ENCODE measurements at places on chromosomes 1 and 21.

- no peaks in the 10 kb centered on the region for H3K4me1 ChIP-seq
- no peak for DNase-seq
- H3K36me3 ChIP-seq = no peaks in the 10 kb centered on the region
- no peak overlapping the region for H3K27ac ChIP-seq
- H3K4me3 ChIP-seq = no peak overlapping the region
- H3K27me3 ChIP-seq = no peaks in the 10 kb centered on the region
These were observed 87.7 kb downstream of the C4BPA start for GRCh38 chr1:207191776-207192175.

- H3K27me3 ChIP-seq = no peaks in the 10 kb centered on the region
- H3K4me1 ChIP-seq = peaks cover 23% of the 10 kb centered on the region
- H3K36me3 ChIP-seq = no peaks in the 10 kb centered on the region
- no peak overlapping the region for H3K4me3 ChIP-seq
- DNase-seq = no peak
These were observed 5.5 kb downstream of the INAVA start for GRCh38 chr1:200899954-200900867.

DNA sequence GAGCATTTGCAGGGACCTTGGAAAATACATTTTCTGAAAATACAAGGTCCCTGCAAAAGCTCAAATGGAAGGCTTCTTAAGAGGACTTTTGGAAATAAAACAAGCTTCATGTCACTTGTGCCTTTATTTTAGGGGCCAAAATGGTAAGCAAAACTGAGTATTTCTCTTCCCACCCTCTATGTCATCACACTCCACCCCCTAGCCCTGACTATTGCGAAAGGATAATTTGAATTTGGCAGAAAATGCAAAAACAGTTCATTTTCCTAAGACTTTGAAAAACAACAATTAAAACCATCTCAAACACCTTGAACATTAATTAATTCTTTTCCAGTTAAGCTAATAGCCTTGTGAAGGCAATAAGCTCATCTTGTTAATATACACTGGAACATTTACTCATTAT is 201.7 kb downstream of the TM2D1 start:
- no peak for DNase-seq
- no peaks in the 10 kb centered on the region for H3K27me3 ChIP-seq
- H3K4me3 ChIP-seq = no peak overlapping the region
- H3K4me1 ChIP-seq = peaks cover 5% of the 10 kb centered on the region
- no peaks in the 10 kb centered on the region for H3K36me3 ChIP-seq

DNA sequence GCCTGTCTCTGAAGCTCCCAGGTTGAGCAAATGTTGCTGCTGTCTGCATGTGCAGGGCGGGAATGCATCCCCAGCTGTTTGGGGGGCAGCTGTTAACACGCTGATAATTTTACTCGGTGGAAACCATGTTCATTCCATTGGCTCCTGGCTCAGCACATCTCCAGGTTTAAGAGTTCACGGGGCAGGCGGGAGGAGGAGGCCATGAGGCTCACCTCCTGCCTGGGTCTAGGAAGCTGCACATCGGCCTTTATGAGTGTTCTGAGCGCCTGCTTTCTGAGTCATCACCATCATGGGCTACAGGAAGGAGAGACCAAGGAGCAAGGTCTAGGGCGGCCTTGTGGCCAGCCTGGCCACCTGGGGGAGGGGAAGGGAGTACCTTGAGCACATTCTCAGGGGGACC is 29.7 kb downstream of the AJAP1 start:
- H3K27me3 ChIP-seq = no peaks in the 10 kb centered on the region
- H3K36me3 ChIP-seq = no peaks in the 10 kb centered on the region
- no peak for DNase-seq
- H3K4me1 ChIP-seq = no peaks in the 10 kb centered on the region
- H3K4me3 ChIP-seq = no peak overlapping the region

DNA sequence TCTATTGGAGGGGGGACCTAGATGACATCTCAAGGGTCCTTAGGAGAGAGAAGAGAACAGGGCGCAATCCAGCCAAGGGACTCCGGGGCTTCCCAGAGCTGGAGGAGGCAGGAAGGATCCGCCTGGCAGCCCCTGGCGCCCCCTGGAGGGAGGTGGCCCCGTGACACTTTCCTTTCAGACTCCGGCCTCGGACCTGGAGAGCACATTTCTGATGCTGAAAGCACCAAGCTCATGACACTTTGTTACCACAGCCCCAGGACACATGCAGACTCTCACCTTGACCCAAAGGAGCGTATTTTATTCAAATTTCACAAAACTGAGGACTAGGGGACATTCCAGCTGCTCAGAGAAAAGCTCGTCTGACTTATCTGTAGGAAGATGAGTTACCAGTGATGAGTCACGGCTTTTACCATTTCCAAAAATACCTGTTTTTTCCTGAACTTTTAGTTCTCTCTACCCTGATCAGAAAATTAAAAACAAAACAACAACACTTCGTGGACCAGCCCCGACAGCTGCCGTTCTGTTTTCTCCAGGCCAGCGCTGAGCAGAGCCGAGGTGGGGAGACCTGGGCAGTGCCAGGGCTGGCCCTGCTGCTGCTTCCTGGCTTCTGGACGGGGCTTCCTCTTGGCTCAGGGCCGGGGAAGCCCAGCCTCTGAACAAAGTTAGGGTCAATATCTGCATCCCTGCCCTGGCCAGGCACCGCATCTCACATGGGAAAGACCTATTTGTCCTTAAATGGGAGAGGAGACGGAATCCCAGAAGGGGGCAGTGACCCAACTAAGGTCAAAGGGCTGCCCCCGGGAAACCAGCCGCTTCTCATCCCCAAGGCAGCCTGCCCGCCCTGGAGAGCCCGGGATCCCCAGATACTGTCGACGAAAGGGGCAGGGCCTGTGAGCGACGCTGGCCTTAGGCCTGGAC is 21.6 kb upstream of the POFUT2 start:
- peak overlapping the region; percentile 77 for H3K27ac ChIP-seq
- no peak overlapping the region for H3K4me3 ChIP-seq
- H3K4me1 ChIP-seq = peaks cover 51% of the 10 kb centered on the region
- peak; percentile 65 for DNase-seq
- H3K36me3 ChIP-seq = no peaks in the 10 kb centered on the region

DNA sequence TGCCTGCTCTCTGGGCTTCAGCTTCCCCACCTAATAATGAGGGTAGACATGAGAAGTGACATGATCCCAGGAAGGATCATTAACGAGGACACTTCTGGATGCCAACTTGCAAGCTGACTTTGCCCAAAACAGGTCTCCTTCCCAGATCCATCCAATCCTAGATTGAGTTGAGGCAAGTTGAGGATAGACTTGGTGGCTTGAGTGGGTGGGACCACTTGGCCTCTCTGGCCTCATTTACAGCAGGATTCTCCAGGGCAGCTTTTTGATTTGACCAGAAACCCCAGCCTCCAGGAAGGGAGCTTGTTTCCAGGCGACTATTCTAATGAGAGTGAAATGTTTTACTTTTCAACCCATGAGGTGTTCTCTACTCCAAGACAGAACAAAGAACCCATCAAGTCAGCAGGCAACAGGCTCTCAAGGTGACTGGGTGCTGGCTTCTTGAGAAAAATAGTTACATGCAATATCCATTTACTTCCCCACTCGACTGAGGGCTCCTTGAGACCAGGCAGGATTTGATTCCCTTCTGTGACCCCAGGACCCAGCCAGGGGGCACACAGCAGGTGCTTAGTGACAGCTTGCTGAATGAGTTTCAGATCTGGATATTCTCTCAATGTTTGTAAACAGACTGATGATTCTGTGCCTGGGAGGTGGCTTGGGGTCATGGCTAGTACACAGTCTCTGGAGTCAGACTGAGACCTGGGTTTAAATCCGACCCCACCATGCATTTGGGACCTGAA is 128.2 kb downstream of the DMRTB1 start:
- DNase-seq = no peak
- no peaks in the 10 kb centered on the region for H3K36me3 ChIP-seq
- H3K4me1 ChIP-seq = peaks cover 10% of the 10 kb centered on the region

Measured in body of pancreas (tissue), 4 donors.